ENCODE measurements at places on chromosomes 5 and 9.

- H3K4me3 ChIP-seq = no peak overlapping the region
- no peaks in the 10 kb centered on the region for H3K4me1 ChIP-seq
- no peaks in the 10 kb centered on the region for H3K27me3 ChIP-seq
- H3K36me3 ChIP-seq = no peaks in the 10 kb centered on the region
- H3K27ac ChIP-seq = no peak overlapping the region
Measured at GRCh38 chr9:37281541-37281940, 141.0 kb upstream of the GRHPR start.

- H3K36me3 ChIP-seq = no peaks in the 10 kb centered on the region
- H3K27ac ChIP-seq = no peak overlapping the region
- no peak for DNase-seq
- H3K4me1 ChIP-seq = no peaks in the 10 kb centered on the region
Measured at GRCh38 chr5:150319484-150319790, 16.7 kb upstream of the ARSI start.

GRCh38 chr9:2289263-2289662 lies 274.1 kb downstream of the SMARCA2 start:
- H3K4me3 ChIP-seq = no peak overlapping the region
- no peaks in the 10 kb centered on the region for H3K36me3 ChIP-seq
- no peaks in the 10 kb centered on the region for H3K27me3 ChIP-seq
- H3K27ac ChIP-seq = no peak overlapping the region
- no peak for DNase-seq

DNA sequence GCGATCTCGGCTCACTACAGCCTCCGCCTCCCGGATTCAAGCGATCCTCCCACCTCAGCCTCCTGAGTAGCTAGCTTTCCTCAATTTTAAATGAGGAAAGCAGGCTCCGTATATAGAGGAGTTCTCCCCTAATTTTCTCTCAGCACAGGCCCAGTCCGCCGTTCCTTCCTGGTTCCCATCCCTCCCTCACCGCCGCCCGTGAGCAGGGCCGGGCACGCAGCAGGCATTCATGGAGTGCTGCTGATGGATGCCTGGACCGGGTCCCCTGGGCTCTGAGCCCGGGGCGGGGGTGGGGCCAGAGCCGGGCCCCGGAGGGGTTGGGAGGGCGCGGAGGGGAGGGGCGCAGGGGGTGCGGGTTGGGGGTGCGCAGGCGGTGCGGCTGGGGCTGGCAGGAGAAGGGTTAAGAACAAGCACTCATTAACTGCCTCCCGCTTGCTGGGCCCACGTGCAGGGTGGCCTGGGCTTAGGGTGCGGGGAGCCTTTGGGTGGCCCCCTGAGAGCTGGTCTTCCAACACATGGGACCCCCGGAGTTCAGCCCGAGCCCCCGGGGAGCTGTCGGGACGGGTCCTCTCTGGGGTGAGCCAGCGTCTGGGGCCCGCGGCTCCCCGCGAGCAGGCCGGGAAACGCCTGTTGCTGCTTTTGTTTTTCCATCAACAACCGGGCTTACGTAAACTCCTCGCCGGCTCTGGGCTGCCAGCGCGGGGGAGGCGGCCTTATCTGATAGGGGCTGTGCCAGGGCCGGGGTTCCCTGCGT lies 33.7 kb downstream of the LHX2 start:
- no peak for DNase-seq
- H3K36me3 ChIP-seq = no peaks in the 10 kb centered on the region
- peaks cover 8% of the 10 kb centered on the region for H3K27me3 ChIP-seq
- no peak overlapping the region for H3K4me3 ChIP-seq
- H3K27ac ChIP-seq = no peak overlapping the region
- H3K4me1 ChIP-seq = peaks cover 5% of the 10 kb centered on the region

GRCh38 chr5:2684606-2685005 lies 66.9 kb downstream of the IRX2 start:
- no peaks in the 10 kb centered on the region for H3K36me3 ChIP-seq
- no peak for DNase-seq
- no peaks in the 10 kb centered on the region for H3K27me3 ChIP-seq
- H3K27ac ChIP-seq = no peak overlapping the region

DNA sequence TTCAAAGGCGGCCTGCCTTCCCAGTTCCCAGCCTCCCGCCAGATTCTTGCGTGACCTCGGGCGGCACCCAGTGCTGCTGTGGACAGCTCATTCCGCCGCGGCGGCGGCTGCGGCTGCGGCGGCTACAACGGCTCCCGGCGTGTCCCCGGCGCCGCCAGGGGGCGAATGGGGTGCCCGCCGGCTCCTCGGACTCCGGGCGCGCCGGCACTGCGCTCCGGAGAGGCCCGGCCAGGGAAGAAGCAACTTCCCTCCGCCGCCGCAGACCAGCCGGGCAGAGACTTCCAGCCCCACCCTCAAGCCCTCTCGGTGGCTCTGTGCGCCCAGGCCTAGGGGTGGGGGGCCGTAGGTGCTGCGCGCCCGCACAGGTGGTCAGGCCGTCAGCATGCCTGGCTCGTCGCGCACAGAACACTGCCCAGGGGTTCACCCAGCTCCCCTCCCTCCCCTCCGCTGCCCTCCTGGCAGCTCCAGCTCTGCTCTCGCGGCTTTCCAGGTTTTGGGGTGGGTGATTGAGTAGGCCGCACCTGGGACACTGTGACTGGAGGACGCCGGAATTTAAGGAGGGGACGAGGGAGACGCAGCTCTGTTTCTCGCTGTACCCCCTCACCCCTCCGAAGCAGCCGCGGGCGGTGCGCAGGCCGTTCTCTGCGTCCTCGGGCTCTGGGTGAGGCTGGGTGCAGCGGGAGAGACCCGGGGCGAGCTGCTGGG lies 20.2 kb downstream of the IGIP start:
- peaks cover 6% of the 10 kb centered on the region for H3K27me3 ChIP-seq
- peak overlapping the region; percentile 27 for H3K4me3 ChIP-seq
- peaks cover 6% of the 10 kb centered on the region for H3K4me1 ChIP-seq
- H3K27ac ChIP-seq = no peak overlapping the region
- H3K36me3 ChIP-seq = no peaks in the 10 kb centered on the region

GRCh38 chr5:58239731-58240130 lies 220.2 kb downstream of the PLK2 start:
- H3K27me3 ChIP-seq = no peaks in the 10 kb centered on the region
- no peaks in the 10 kb centered on the region for H3K36me3 ChIP-seq
- H3K27ac ChIP-seq = no peak overlapping the region

GRCh38 chr9:94654165-94654894 lies 15.0 kb upstream of the FBP1 start:
- no peak overlapping the region for H3K27ac ChIP-seq
- H3K27me3 ChIP-seq = no peaks in the 10 kb centered on the region
- H3K4me3 ChIP-seq = no peak overlapping the region
- no peak for DNase-seq
- peaks cover 15% of the 10 kb centered on the region for H3K4me1 ChIP-seq

DNA sequence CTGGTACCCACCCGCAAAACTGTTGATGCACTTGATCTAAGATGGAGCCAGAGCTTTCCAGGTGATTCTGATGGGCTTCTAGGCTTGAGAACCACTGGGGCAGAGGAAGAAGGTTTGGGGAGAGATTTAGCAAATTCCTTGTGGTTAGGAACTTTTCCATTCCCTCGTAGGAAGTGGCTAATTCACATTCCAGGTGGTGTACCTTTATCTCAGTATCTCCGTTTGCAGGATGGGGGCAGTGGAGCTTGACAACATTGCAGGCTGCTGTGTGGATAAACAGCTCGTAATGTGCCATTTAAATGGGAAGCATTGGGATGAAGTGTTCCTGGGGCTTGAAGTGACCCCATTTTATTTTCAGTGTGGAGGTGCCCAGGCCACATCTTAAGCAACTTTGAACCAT lies 172.9 kb upstream of the IL12B start:
- H3K4me3 ChIP-seq = no peak overlapping the region
- no peaks in the 10 kb centered on the region for H3K27me3 ChIP-seq
- H3K4me1 ChIP-seq = no peaks in the 10 kb centered on the region
- no peak overlapping the region for H3K27ac ChIP-seq
- no peaks in the 10 kb centered on the region for H3K36me3 ChIP-seq

DNA sequence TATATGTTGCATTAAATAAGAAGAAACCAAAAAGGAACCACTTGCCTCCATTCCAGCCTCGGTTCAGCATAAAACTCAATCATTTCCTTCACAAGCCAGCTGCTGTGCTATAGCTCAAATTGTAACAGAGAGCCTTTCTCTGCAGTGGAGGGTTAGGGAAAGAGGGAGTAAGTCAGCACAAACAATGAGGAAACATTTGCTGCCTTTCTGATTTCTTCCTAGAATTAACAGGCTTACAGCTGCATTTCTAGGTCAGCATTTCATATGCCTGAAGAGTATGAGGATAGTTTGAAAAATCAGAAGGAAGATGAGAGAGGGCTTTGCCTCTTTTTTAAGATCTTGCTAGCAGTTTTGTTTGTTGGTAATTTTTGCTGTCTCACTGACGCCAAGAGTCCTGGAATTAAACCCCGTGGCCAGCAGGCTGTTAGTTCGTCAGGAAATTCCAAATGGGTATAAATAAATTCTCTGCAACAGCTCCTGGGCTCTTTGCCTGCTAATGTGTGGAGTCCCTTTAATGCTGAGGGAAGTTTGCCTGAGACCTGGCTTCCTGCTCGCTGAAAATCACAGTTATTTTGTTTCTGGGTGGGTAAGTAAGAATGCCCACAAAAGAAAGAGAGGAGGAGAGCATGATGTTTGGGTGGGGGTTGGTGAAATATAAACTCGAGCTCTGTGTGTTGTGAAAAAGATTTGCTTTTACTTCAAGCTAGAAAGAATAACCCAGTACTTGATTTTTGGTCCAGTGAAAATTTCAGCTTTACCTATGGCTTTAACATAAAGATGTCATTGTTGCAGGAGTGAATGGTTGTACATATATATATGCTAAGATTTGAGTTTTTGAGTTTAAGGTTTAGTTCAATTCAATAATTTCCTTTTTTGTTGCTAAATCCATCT lies 148.1 kb upstream of the DMRT1 start:
- H3K4me1 ChIP-seq = no peaks in the 10 kb centered on the region
- H3K27ac ChIP-seq = no peak overlapping the region
- DNase-seq = no peak
- no peak overlapping the region for H3K4me3 ChIP-seq

All from naive thymus-derived CD4-positive, alpha-beta T cell (primary cell).